Activated CD4-positive, alpha-beta T cell treated with anti-CD3 and anti-CD28 coated beads, Interleukin-2, amount 50 U/mL, for 4 hours (primary cell): ENCODE measurements at places on chromosomes 12 and 14.

- DNase-seq = no peak
Measured at GRCh38 chr14:81849714-81850113, 316.1 kb upstream of the SEL1L start.

DNA sequence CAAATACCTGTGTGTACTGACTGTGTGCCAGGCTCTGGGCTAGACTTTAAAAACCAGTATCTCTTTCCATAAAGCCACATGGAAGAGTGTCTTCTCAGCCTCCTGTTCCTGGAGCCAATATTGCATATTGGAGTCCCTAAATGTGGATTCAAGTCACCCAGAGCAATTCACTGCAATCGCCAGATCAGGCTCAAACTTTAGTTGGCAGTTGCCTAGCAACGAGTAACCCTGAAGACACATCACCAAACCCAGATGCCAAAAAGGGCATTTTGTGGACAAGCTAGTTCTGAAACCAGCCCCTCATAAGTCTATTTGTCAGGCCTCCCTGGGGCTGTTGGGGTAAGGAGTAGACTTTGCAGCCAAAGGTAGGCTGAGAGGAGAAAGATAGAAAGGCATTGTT, 13.7 kb downstream of the DPF3 start:
- DNase-seq = no peak

- DNase-seq = no peak
Measured at GRCh38 chr12:26599096-26599695, 233.8 kb downstream of the ITPR2 start.

GRCh38 chr14:35337269-35338255, 45.4 kb downstream of the PSMA6 start:
- no peak for DNase-seq

DNA sequence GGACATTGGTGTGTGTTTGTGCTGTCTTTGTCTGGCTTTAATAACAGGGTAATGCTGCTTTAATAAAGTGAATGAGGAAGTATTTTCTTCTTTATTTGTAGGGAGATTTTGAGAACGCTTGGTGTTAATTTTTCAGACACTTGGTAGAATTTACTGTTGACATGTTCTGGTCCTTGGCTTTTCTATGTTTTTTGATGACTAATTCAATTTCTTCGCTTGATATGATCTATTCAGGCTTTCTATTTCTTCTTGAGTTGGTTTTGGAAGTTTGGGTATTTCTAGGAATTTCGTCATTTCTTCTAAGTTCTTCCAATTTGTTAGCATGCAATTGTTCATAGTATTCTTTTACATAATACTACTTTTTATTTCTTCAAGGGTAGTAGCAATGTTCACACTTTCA, 167.8 kb downstream of the TTC6 start:
- no peak for DNase-seq

- no peak for DNase-seq
Measured at GRCh38 chr14:99123208-99123870, 148.7 kb downstream of the BCL11B start.

GRCh38 chr14:20516921-20517320, 11.6 kb downstream of the RNASE10 start:
- no peak for DNase-seq

- no peak for DNase-seq
Measured at GRCh38 chr12:50006754-50007442, 18.4 kb downstream of the RACGAP1 start.

- no peak for DNase-seq
Measured at GRCh38 chr12:108638997-108639822, 5.5 kb upstream of the SELPLG start.

- DNase-seq = no peak
Measured at GRCh38 chr14:94020267-94020666, 5.9 kb upstream of the OTUB2 start.

DNA sequence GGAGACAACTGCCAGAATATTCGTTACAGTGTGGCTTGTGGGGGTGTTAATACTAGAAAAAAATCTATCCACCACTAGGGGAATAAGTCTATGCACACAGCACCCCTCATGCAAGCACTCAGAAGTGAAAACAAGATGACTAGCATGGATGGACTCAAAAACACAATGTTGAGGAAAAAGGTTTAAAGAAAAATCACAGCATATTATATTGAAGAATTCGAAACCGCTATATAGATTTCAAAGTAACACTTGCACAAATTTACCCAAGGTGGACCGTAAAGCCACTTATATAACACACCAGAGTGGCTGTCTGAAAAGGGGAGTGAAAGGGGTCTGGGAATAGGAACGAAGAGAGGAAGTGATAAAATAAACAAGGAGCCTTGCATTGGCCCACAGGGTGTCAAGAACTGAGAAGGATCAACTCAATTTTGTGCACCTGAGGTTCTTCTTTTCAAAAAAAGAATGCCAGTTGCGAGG, 544 bp downstream of the ABCD4 start:
- no peak for DNase-seq

DNA sequence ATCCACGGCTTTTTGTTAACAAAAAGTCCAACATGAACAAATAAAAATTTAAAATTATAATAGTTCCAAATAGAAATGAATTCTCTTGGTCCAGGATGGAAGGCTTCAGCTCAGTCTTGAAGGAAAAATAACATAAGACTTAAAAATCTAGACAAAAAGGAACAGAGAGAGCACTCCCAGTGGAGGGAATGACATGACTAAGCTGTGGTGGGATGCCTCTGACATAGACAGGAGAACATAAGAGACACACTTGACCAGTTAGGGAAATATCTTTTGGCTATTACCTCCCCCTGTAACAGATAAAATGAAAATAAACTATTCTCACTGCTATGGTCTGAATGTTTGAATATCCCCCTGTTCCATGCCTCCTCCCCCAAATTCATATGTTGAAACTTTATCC, 106.8 kb downstream of the BBS10 start:
- no peak for DNase-seq

DNA sequence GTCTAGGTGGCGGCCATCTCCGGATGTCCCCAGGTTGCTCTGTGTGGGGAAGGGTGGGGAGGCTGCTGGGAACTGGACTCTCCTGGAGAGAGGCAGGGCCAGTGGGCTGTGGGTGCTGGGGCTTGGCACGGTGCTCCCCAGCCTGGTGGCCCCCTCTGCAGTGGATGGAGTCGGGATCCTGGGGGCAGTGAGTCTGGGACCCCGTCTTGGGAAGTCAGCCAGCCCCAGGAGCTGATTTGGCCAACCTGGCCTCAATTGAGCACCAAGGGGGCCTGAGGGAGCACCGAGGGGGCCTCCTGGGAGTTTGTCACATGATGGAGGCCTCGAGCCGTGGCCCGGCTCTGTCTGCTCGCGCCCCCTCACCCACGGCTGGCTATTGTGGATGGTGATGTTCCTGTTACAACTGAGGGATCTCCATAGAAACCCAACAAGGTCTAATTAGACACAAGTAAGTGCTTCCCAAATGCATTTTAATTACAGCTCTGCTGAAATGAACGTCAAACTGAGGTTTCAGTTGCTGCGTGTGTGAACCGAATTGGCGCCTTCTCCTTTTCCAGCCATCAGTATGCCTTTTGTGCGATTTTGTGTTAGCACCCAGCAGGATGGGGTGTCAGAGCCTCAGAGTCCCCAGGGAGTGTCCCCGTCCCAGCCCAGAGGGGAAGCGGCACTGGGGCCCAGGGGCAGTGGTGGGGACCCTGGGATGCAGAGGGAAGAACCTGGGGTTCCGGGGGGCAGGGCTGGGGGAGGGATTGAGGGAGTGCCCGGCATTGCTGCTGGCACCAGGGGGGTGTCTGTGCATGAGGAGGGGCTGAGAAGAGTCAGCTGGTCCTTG, 71.8 kb downstream of the KIF26A start:
- no peak for DNase-seq

GRCh38 chr14:23629832-23630396, 6.2 kb upstream of the DHRS2 start:
- no peak for DNase-seq

DNA sequence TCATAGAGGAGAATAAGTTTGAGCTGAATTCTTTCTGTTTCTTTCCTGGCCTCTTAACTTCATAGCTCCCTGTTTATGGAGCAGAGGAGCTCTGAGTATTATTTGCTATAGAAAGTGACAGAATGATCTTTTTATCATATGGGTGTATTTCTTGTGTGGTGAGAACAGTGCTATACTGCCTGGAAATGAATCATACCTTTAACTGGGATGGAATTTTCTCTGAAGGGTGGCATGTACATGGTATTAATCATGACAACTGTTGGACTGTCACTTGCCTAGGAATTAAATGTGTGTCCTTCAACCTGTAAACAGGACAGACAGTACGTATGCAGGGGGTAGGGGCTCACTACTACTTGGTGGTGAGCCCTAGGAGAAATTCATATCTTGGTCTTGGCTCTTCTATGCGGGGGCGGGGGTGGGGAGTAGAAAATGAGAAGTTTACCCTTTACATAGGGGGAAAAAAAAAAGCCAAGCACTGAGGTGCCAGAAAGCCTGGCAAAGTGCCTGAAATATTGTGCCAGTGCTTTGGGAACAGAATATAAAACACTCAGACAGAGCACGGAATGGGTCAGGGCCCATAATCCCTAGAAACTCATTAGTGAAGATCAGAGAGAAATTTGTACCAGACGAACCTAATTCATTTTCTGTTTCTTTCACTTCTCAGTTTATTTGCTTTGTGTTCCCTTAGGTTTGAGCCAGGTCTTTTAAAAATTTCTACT, 33.8 kb downstream of the ARMH4 start:
- DNase-seq = no peak

- no peak for DNase-seq
Measured at GRCh38 chr12:32171211-32171610, 64.6 kb downstream of the BICD1 start.

GRCh38 chr12:68823696-68824095, 15.7 kb downstream of the MDM2 start:
- DNase-seq = no peak

DNA sequence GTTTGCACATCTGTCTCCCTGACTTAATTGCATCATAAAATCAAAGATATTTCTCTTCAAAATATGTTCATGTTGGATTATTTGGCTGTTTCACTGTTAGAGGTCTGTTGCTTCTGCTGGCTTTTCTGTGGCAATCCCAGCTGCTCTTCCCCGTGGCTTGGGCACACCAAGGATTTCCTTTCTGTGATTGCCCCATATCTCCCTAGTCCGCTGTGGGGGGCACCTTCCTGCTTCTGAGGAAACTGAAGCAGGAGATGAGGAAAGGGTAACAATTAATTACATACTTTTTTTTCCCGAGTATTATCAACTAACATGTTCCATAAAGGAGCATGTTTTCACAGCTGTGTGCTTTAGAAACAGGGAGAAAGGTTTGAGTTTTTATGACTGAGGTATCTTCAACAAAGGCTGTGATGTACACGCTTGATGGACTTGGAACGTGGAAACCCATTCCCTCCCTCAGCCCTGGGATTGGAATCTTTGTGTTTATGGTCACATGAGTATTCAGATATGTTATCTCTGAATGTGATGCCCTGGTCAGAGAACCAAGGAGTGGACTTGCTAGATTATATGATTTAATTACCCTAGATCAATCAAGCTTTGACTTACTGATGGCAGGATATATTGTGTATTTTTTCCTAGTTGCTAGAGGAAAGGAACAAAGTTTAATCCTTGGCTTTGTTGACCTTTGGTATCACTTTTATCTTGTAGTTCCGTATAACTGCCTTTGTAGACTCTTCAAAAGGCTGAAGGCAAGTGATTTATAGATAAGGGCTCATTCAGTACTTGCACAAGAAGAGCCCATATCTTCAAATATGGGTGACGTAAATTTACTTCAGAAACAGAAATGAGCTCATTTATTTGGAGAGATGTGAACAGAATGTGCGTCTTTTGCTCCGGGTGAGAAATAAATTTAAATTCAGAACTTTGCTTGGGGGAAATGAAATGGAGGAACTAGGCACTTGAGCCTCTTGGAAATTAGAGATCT, 46.7 kb downstream of the BORCS5 start:
- no peak for DNase-seq

GRCh38 chr12:87656311-87656710, 372.9 kb downstream of the C12orf50 start:
- no peak for DNase-seq

GRCh38 chr14:58607952-58608317, 29.8 kb upstream of the DACT1 start:
- DNase-seq = no peak

GRCh38 chr14:43087666-43088065, 1419.4 kb downstream of the FSCB start:
- DNase-seq = no peak

DNA sequence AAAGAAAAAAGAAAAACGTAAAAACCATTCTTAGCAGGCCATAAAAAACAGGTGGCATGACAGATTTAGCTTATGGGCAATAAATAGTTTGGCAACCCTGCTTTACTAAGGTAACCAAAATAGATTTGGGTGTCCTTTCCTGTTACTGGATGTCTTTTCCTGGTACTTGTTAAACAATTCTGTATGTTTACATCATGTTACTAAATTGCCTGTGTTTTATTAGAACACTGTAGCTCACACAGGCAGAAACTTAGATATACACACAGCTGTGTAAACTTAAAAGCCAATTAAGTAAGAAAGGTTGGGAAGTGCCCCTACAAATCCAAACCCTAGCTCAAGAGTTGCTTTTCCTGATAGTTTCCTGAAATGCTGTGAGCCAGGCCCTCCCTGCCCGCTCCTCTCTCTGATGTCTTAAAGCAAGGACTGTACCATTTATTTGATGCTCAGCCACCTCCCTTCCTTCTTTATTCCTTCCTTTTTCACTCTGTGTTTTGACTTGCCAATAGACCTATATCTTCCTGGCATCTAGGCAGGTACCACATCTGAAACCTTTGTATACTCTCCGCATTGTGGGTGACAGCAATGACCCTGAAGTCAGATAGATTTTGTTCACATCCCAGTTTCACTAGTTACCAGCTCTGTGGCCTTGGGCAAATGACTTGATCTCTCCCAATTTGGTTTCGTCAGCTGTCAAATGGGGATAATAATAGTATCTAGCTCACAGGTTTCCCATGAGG, 3.7 kb upstream of the CAMKK2 start:
- DNase-seq = no peak

DNA sequence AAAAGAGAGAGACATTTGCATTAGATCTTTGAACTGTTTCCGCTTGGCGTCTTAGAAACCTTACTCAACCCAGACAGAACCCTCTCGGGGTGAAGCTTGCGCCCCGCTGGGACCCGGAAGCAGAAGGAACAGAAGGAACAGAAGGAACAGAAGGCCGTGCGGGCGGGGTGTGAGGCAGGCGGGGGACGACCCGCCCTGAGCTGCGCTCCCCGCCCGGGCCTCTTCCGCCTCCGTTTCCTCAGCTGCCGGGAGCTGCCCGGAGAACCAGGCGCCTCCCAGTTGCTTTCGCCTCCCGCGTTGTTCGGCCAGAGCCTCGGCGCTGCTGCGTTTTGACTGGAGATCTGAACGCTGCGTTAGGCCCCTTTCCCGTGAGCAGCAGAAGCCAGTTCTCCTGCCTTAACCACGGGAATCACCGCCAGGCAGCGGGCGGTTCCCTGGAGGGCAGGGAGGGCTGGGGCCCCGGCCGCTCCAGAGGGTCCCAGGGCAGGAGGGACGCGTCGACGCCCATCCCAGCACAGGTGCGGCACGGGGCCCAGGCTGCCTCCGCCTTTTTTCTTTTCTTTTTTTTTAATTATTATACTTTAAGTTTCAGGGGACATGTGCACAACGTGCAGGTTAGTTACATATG, 19.3 kb upstream of the MMP17 start:
- DNase-seq = no peak

DNA sequence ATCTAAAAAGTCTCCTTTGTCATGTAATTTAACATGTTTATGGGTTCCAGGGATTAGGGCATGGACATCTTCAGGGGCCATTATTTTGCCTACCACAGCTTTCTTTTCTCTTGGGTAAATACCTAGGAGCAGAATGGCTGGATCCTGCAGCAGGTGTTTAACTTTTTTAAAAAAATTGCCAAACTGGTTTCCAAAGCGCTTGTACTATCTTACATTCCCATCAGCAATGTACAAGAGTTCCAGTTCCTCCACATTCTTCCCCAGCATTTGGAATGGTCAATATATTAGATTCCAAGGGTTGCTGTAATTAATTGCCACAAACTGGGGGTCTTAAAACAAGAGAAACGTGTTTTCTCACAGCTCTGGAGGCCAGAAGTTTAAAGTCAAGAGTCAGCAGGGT, 27.7 kb upstream of the MYL2 start:
- no peak for DNase-seq
